Activated naive CD4-positive, alpha-beta T cell treated with anti-CD3 and anti-CD28 coated beads, Interleukin-2, amount 10 ng/mL, durations not matched to agents 7 days and 5 days (primary cell): ENCODE measurements at places on chromosomes 11 and 22.

DNA sequence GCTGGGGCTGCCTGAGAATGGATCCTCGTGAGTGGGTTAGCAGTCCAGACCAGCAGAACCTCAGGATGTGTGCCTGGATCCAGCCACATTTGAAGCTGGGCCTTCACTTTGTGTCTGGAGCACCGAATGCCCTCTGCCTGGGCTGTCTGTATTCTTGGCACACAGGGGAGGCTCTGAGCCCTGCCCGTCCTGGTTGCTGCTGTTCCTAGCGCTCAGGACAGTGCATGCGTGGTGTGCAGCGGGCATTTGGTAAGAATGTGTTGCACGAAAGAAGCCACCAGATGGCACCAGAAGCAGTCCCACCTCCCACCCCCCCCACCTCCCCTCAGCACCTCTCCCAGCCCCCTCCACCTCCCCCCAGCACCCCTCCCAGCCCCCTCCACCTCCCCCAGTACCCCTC is 4.1 kb upstream of the MAPK11 start:
- peak; percentile 64 for DNase-seq

DNA sequence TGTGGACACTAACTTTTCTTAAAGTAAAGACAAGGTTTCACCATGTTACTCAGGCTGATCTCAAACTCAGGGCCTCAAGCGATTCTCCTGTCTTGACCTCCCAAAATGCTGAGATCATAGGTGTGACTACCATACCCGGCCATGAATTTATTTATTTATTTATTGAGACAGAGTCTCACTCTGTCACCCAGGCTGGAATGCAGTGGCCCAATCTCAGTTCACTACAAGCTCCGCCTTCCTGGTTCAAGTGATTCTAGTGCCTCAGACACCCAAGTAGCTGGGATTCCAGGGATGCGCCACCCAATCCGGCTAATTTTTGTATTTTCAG is 29.7 kb upstream of the PCF11 start:
- no peak for DNase-seq

GRCh38 chr11:131391176-131391575 is 20.8 kb downstream of the NTM start:
- no peak for DNase-seq

DNA sequence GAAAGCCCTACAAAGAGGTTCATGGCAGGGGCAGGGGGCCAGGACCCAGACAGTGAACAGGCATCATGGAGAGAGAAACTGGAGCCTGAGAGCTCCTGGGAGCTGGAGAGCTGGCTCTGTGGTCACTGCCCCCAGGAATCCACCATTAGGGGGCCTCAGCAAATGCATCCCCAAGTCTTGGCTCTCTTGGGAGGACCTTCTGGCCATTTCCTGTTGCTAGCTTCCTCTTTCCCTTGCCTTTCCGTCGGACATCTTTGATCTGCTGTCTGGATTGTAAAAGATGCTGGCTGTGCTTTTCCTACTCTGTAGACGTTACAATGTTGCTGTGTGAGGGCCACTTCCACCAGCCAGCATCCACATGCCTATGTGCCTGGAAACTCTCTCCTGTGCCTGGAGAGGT is 7.1 kb upstream of the CRYBB2 start:
- DNase-seq = no peak

DNA sequence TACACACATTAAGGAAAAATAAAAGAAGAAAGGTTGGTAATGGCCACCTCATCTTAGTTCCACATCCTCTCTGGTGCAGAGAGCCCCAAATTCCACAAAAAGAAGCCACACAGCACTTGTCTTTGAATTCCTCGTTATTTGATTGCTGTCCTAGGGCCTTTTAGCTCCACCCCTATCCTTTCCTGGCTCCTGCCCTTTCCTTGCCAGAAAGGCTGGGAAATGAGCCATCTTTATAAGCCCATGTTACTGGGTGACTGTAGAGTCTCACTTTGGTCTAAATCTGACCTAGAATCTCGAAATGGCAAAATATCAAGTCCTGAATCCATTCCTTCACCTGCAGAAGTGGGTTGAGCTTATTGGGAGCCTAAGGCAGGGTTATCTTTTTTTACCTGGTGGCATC is 4.3 kb upstream of the TMEM132A start:
- DNase-seq = no peak

GRCh38 chr11:133047036-133047770 is 485.1 kb downstream of the OPCML start:
- DNase-seq = no peak
